NCI-H774 (cell line): ENCODE measurements at places on chromosomes 2 and 18.
A peak's percentile ranks its signal among the peaks of the same experiment; 100 is the strongest.

DNA sequence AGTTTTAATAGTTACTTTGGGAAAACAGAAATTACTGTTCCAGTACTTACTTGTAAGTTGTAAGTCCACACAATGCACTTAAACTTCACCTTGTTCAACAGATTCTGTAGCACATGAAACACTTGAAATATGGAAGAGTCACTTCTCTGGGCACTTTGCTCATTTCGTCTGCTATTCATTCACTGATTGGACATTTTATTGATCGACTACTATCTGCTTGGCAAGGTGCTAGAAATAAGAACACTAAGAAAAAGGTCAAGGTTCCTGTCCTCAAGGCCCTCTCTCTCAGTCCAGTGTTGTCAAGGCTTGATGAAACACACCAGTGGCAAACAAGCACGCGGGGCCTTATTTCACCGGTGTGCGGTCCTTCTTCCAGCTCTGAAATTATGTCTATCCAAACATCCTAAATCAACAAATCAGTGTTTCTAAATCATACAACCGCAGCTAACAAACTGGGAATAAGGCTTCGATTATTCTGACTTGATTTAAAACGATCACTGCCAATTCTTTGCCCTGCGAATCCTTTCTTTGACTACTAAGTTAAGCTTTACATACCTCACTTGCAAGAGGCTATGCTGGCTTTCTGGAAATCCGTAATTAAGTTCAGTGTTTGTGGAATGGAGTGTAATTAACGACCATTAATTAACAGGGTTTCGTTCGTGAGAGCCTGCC is 780 bp upstream of the ITGAV start:
- no peak for DNase-seq

- no peak for DNase-seq
These were observed 43.2 kb downstream of the SP140 start for GRCh38 chr2:230268606-230269243.

GRCh38 chr2:37671009-37671815 is at the start of gene CDC42EP3:
TSS of gene CDC42EP3 (minus strand) at chr2:37671642. CDS start at chr2:37646587, 25,055 bp downstream.
- DNase-seq: peak; percentile 59

GRCh38 chr2:2570871-2571270 is 239.8 kb upstream of the MYT1L start:
- DNase-seq: no peak

GRCh38 chr2:156574112-156574511 is 137.9 kb downstream of the GPD2 start:
- DNase-seq: no peak

GRCh38 chr2:233807966-233808935 is 30.1 kb downstream of the MROH2A start:
- no peak for DNase-seq

DNA sequence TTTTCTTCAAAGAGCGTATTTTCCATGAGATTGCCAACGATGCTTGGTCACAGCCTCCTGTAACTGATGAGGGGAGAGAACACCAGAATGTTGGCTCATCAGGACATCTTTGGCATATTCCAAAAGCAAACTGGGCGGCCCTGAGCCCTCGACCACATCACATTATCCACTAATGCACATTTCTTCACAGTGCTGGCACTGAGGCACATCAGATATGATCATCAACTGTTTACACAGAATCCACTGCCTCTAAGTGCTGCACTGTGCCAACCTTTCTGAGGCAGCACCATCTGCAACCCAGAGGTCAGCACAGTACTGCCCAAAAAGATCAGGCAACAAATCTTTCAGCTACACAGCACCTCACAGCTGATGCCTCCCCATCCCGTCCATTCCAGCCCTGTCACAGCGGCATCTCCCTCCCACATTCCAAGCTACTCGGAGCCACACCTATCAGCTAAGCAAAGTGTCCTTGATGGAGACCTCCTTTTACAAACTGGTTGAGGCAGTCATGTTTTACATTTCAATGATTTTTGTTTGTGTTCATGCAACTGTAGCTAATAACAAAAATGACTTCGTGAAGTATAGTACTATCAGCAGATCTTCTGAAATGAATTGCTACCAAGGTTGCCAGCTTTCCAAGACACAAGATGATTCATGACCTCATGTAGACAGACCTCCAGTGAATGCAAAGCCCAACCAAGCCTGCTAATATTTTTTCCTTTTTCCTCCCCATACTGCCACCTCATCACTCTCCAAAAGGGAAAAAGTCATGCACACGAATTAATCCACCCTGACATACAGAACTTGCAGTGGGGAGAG is 32.3 kb downstream of the MYO5B start:
- DNase-seq: no peak
